ENCODE measurements at places on chromosomes 5 and 9. TPM values are rescaled to one million over a fixed set of nuclear protein-coding genes. Genes with fewer than 3 reads are reported as not detected.

DNA sequence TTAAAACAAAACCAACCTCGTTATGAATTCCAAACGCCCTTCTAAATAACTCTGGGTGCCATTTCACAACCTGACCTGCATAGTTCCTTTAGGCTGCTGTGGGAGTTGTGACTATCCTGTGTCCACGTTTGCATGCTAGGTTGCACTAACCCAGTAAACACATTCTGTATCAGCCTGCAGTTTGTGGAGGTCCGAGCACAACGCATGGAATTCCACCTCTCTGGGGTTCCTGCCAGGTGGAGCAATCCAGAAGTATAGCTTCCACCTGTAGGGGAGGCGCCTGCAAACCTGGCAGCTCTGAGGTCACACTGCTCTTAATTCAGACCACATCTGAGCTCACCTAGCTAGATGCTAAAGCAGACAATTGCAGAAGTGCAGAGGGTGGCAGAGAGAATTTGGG is 57.2 kb downstream of the MARCHF3 start:
- H3K36me3 ChIP-seq = no peaks in the 10 kb centered on the region
- H3K27ac ChIP-seq = peak overlapping the region; percentile 53
- no peaks in the 10 kb centered on the region for H3K27me3 ChIP-seq
- peaks cover 21% of the 10 kb centered on the region for H3K4me1 ChIP-seq

The TRPM3 gene
- not detected for total RNA-seq

The IRX4 gene
- total RNA-seq = not detected

GRCh38 chr5:150781706-150782614 is 3.4 kb downstream of the SMIM3 start:
- peaks cover 23% of the 10 kb centered on the region for H3K4me1 ChIP-seq
- H3K4me3 ChIP-seq = no peak overlapping the region
- H3K36me3 ChIP-seq = no peaks in the 10 kb centered on the region
- no peak for DNase-seq

The PTPDC1 gene
- 7.7 TPM for total RNA-seq

GRCh38 chr5:10497554-10497953 is 55.9 kb downstream of the ROPN1L start:
- no peaks in the 10 kb centered on the region for H3K4me1 ChIP-seq
- H3K36me3 ChIP-seq = no peaks in the 10 kb centered on the region
- no peak for DNase-seq
- no peaks in the 10 kb centered on the region for H3K27me3 ChIP-seq

DNA sequence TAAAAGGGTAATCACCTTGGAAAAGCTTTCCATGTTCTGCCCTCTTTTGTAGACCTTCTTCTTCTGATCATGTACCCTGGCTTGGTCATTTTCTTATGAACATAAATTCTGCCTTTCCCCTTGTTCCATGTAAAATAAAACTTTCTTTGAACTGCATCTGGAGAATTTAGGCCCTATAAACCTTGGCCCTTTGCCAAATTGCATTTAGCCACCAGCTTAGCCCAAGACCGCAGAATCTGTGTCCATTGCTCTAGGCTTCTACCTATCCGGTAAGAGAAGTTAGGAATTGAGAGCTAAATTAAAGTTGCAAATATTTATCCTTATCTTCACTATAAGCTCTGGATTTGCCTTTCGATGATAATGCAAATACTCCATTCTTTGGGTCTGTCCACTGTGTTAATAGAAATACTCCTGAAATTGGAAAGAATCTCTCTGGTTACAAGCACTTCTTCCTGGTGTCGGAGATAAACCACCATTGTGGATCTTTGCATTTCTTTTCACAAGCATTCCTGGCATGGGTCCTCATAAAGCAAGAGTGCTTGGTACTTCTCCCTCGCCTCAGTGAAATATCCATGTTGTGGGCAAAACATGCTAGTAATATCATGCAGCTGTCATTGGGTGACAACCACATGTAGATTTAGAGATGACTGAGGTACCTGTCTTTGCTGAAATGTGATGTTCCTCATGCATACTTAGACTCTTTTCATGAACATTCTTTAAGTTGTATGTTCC is 698.0 kb upstream of the WWC1 start:
- no peaks in the 10 kb centered on the region for H3K27me3 ChIP-seq
- no peak for DNase-seq
- H3K4me1 ChIP-seq = no peaks in the 10 kb centered on the region
- no peak overlapping the region for H3K27ac ChIP-seq

DNA sequence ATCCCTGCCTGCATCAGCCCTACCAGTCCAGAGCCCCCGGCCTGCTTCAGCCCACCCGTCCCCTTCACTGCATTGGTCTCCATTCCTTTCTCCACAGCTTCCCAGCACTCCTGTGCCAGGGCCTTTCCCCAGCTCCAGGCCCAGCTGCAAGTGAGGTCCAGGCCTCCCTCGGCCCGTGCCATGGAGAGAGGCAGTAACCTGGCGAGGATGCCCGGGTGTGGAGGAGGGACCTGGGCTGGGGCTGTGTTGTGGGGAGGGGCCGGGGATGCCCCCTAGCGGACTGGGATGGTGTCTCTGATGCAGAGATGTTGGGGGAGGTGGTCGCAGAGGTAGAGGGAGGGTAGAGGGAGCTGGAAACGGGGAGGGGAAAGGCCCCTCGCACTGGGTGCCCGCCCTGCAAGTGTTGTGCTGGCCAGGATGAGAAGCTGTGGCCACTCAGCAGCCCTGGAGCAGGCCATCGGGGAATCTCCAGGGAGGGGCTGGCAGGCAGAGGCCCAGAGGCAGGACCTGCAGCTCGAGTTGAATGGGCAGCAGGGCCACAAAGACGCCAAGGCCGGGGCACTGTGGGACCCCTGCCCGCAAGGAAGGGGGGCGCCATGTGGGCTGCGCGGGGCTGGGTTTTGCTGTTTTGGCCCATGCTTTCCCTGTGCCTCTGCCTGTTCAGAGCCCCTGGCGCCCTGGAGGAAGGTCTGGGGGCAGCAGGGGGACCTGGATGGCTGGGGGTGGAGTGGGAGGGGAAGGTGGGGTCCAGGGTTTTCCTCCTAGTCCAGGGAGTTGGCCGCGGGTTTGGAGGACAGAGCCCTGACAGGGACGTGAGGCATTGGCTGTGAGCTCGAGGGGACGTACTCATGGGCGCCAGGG is 26.0 kb upstream of the NKD2 start:
- H3K4me1 ChIP-seq = no peaks in the 10 kb centered on the region
- H3K4me3 ChIP-seq = no peak overlapping the region
- H3K27ac ChIP-seq = no peak overlapping the region
- no peaks in the 10 kb centered on the region for H3K36me3 ChIP-seq
- no peaks in the 10 kb centered on the region for H3K27me3 ChIP-seq
- no peak for DNase-seq

The PCDHGC4 gene
- not detected for total RNA-seq

- no peak overlapping the region for H3K27ac ChIP-seq
- H3K36me3 ChIP-seq = no peaks in the 10 kb centered on the region
- no peaks in the 10 kb centered on the region for H3K4me1 ChIP-seq
- H3K27me3 ChIP-seq = no peaks in the 10 kb centered on the region
- DNase-seq = no peak
These were observed 66.0 kb downstream of the FRMD3 start for GRCh38 chr9:83472221-83472665.

The SH3PXD2B gene
- total RNA-seq = 0.15 TPM

The PALM2AKAP2 gene
- total RNA-seq = not detected

The PCDHA5 gene
- total RNA-seq = not detected

The PCDH1 gene
- total RNA-seq = not detected
